Fibroblast of the aortic adventitia (primary cell): ENCODE measurements at places on chromosomes 16 and 17. TPM values are rescaled to one million over a fixed set of nuclear protein-coding genes. Genes with fewer than 3 reads are reported as not detected.

Gene ADAMTS18
- total RNA-seq, result 0.08 and 0.27 TPM in 2 replicates

Gene LDHD
- 0.18 and 2.9 TPM in 2 replicates for total RNA-seq

Gene KRT9
- not detected in 2 replicates for total RNA-seq

Gene NECAB2
- total RNA-seq, result 0.18 and 0.90 TPM in 2 replicates

Gene ATP2A1
- total RNA-seq, result 0.18 TPM in 1 of 2 replicates, not detected in the other

Gene ZNF423
- 7.3 and 13.5 TPM in 2 replicates for total RNA-seq

Gene IKZF3
- not detected in 2 replicates for total RNA-seq

Gene ASPHD1
- 0.98 and 1.5 TPM in 2 replicates for total RNA-seq

Gene TUBG2
- total RNA-seq, result 4.3 and 12.1 TPM in 2 replicates

Gene NPIPB8
- 0.09 and 1.3 TPM in 2 replicates for total RNA-seq
